NCI-H187 treated with DMSO at 0.1 percent for 48 hours (cell line): ENCODE measurements at places on chromosomes 12 and 14.

- DNase-seq: no peak
Observed at GRCh38 chr12:15984097-15984800, 73.1 kb downstream of the DERA start.

GRCh38 chr12:6158255-6158654 lies 33.8 kb upstream of the VWF start:
- DNase-seq: no peak

- peak; percentile 84 for DNase-seq
Observed at GRCh38 chr12:108995370-108995992, 25.4 kb downstream of the SVOP start.

DNA sequence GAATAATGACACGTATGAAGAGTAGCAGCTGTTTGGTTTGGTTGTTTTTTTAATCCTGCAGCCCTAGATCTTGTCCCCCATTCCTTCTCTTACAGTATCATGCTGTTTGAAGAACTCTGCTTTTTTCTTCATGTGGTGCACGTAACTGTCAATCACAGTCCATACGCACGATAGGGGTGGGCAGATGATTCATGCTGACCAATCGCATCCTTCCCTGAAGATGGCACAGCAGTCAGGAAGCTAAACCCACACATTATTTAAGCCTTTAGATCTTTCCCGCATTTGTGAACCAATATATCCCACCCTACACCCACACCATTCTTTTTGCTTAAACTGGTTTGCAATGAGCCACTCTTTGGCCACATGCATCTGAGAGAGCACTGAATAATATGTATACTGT lies 158.9 kb upstream of the PLEKHA5 start:
- DNase-seq: no peak

DNA sequence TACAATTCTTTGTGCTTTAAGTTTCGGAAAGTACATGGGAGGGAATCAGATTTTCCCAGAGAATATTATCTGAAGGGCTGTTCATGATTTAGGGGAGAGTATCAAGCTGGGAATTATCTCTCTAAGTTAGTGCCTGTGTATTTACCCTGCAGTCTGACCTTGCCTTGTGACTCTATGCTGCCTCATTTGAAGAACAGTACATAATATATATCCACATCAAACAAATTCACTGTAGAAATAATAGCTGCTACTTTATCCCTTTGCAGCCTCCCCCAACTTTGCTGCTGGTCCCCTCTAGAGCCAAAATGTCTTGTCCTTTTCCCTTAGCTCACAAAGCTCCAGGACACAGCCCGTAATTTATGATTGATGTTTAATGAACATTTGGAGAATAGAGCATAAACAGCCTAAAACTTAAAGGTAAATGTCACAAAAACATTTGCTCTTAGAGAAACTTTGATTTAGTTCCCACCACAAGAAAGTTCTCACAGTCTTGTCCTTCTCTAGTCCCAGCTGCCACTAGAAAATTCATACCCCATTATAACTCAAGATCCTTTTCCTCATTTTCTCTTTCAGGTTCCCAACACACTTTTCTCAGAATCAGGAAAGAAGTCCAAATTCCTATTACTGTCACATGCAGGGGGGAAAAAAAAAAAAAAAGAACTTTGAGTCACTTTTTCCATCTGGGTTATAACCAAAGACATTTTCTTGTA lies 1009.6 kb downstream of the FLRT2 start:
- no peak for DNase-seq

GRCh38 chr12:65832217-65832616 lies 7.9 kb downstream of the HMGA2 start:
- DNase-seq: no peak

DNA sequence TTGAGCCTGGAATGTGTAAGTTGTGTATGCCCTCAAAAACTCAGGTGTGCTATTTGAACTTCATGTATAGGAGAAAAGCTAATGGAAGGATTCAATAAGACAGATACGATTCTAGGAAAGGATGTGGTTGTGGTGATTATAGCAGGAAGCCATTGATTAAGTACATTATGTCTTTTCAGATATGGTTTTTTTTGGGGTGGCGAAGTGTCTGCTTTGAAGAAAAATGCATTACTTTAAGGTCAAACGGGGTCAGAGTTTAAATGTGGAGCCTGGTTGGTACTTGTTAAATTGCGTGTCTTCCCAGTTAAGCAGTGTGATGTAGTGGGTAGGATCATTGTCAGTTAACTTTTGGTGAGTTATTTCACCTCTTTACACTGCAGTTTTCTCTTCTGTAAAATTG lies 13.0 kb upstream of the NUP107 start:
- DNase-seq: no peak

GRCh38 chr14:61221906-61222305 lies 59.2 kb downstream of the TMEM30B start:
- DNase-seq: no peak

DNA sequence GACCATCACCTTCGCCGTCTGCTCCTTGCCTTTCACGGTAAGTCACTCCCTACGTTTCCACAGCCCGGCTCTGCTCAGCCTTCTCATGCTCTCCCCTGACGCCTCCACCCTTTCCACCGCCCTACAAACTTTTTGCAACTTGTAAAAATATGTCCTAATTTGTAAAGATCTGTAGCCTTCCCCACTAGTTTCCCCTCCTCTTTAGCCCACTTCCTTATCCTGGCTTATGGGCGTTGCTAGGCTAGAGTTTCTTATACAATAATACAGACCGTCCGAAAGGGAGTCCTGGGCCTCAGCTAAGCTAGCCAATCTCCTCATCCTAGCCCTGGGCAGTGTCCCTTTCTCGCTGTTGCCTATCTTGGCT lies 1.2 kb downstream of the PTGER2 start:
- DNase-seq: no peak

DNA sequence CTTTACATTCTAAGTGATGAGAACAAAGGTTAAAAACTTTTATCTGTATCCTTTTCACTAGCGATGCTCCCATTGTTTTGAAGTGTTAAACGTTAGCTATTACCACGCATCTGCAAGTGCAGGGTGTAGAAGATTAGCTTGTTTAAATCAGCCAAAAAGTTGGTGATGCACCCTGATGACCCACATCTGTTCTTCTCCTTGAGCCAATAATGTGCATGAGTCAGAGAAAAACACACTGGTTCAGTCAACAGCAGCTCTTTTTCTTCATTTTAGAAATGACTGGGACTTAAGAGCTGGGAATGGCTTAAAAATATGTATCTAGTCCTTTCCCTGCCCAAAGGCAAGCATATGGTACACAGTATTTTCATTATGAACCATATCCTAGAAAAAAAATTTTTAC lies 323.5 kb upstream of the PDE3A start:
- no peak for DNase-seq

DNA sequence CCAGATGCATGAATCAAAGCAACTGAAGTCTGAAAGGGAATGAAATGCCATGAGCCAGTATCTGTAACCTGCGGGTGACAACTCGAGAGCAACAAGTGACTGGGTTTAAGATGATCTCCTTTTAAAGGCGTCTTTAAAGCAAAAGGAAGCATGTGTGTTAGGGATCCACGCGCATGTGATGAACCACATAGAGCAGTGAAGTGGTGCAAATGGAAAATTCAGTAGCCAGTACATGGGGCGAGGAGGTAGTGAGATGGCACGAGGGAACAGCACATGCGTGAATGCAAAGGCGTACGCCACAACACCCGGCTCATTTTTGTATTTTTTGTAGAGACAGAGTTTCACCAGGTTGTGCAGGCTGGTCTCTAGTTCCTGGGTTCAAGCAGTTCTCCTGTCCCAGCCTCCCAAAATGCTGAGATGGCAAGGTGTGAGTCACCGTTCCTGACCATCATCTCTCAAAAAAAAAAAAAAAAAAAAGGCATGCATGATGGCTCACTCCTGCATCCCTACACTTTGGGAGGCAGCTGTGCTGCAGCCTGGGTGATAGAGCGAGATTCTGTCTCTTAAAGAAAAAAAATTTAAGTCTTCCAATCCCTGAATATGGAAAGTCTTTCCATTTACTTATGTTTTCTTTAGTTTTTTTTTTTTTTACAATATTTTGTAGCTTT lies 24.6 kb upstream of the BCL7A start:
- no peak for DNase-seq

DNA sequence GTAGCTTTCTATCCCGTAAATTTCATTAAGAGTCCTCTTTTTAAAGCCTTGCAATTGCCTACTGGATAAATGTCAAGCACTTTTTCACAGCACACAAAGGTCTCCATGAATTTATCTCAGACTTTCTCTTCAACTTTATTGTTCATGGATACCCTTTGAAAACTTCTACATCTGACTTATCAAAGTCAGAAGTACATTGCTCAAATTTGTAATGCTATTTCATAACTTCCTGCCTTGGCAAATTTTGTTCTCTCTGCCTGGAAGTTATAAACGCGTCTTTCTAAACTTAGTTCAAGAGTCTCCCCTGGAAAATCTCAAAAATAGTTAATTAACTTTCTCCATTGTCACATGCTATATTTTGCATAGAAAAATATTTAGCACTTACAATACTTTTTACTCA lies 55.9 kb upstream of the RERGL start:
- DNase-seq: no peak

DNA sequence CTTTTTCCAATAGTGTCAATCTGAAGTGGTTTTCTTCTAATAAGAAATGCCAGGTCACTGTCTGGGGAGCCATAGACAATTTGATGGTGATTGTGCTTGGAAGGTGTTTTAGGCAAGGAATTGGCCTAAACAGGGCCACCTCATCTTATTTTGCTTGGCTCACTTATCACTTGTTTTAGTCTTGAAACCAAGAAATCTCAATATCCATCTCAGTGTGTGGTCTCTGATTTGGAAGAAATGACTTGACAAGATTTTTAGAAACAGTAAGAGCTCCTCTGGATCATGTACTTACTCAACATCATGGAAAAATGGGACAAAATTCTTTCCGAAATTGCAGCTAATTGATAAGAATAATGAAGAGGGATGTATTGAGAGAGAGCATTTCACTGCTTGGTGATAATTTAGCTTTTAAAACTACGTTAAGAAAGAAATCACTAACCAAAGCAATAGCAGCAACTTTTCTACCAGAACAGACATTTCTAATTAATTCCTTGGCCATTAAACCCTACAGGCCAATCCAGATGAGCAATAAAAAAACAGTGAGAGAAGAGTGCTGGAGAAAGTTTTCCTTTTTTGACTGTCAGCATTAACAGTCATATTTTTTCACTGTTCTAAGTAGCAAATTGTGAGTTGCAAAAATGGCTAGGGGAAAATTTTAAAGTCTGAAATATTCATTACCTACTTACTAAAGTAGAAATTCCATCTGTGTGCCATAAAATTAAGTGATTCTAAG lies 157.3 kb downstream of the AEBP2 start:
- no peak for DNase-seq

GRCh38 chr12:76698316-76698715 lies 65.6 kb upstream of the ZDHHC17 start:
- no peak for DNase-seq

DNA sequence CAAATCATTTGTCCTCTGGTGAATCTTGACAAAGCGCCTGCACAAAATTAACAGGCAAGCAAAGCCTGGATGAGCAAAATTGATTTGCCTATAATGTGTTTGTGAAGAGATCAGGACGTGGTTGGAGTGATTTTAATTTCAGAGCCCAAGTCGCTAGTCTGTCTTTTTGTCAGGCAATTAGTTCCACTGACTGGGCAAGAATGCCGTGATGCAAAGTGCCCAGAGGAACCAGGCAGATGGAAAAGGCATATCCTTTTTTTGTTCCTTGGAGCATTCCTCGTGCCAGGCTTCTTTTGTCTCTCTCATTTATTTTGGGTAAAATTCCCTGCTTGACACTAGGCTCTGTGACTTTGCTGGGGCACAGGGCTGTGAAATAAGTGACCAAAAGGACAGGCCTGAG lies 65.9 kb upstream of the CCDC198 start:
- no peak for DNase-seq

DNA sequence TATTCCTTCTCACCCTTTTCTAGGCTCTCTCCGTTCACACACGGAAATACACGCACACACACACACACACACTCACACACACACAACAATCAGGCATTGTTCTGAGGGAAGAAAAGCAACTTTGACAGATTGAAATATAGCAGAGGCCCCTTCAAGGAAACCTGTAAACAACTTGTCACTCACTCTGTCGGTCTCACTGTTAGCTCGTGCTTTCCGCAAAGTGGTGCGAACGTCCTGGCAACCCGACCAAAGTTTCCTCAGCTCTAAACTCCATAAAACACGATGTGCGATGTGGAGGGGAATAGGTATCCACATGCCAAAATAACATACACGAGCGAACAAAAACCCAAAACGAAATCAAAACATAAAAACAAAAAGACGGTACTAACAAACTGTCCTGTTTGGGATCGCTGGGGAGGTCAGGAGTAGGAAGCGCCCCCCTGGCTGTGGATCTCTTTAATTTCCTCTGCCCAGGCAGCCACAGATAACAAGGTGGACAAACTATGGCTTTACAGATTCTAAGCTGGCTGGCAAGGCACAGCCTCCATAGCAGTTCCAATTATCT lies 822 bp upstream of the SOX5 start:
- no peak for DNase-seq
